Activated naive CD4-positive, alpha-beta T cell treated with anti-CD3 and anti-CD28 coated beads, Interleukin-2, amount 50 U/mL, for 72 hours (primary cell): ENCODE measurements at places on chromosomes 5 and 9. TPM values are rescaled to one million over a fixed set of nuclear protein-coding genes. Genes with fewer than 3 reads are reported as not detected.

Gene CAMK2A
- not detected for total RNA-seq

Gene CDH9
- total RNA-seq = not detected

Gene TAF1L
- not detected for total RNA-seq

Gene GMCL2
- not detected for total RNA-seq

Gene CKMT2
- total RNA-seq = 0.51 TPM

Gene FRRS1L
- not detected for total RNA-seq

Gene IL13
- total RNA-seq = 0.98 TPM

Gene PRRC1
- 42.5 TPM for total RNA-seq

Gene KCNMB1
- not detected for total RNA-seq

DNA sequence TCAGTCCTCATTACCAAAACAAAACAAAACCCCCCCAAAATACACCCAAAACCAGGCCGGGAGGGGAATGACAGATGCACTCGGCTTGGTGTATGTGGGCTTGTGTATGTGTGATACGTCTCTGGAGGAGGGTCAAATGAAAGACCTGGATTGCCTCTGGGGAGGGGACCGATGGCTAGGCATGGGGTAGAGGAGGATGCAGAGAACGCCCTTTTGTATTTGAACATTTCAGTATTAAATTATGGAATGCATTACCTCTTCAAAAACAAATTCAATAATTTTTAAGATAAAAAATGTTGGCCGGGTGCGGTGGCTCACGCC lies 61.4 kb downstream of the LMX1B start:
- DNase-seq = no peak

DNA sequence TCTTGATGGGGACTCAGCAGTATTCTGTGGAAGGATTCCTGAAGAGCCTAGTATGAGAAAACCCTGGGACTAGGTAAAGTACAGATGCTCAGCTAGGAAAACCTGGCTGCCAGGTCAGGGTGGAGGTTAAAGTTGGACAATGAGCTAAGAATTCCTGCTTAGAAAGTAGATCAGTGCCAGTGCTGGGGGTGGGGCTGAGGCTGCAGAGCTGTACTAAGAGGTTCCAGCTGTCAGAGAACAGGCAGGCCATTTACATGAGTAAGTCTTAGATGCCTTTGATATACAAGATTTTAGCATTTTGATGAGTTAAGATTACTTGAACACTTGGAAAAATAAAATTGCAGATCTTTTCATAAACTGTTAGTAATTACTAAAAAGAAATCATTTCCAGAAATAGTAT lies 332.3 kb upstream of the NUDT12 start:
- no peak for DNase-seq

DNA sequence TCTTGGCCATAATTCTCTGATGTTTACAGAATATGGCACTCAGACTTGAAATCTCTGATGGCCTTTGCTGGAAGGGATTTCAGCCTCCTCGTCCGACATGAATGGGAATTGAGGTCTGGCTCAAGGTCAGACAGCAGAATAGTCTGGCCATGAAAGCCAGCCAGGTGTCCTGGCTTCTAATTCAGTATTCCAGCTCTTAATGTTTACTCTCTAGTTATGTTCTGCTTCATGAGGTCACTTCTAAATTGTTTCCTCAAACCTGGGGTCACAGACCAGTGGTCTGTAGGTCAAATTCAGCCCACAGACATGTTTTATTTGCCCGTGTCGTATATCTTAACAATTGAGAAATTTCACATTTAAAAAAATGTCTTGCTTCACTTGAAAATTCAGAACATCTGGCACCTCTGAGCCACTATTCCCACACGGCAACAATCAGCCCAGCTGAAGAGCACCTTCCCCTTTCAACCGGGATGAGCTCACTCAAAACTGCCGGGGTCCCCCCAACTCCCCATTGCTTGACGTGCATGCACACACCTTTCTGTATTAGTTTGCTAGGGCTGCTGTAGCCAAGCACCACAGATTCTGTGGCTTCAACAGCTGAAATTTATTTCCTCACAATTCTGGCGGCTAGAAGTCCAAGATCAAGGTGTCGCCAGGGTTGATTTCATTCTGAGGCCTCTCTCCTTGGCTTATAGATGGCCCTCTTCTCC lies 243.5 kb downstream of the ENC1 start:
- DNase-seq = no peak

- DNase-seq = no peak
Observed at GRCh38 chr5:7811715-7812114, 39.2 kb downstream of the CFAP90 start.

GRCh38 chr5:102955488-102955887 lies 164.4 kb downstream of the GIN1 start:
- no peak for DNase-seq

GRCh38 chr5:54273715-54274114 lies 36.7 kb downstream of the ARL15 start:
- DNase-seq = no peak

- no peak for DNase-seq
Observed at GRCh38 chr5:73587923-73588322, 22.4 kb downstream of the UTP15 start.

- no peak for DNase-seq
Observed at GRCh38 chr9:88280816-88281382, 107.3 kb upstream of the SPIN1 start.

- no peak for DNase-seq
Observed at GRCh38 chr5:92544596-92544995, 1036.4 kb downstream of the NR2F1-AS1 start.

DNA sequence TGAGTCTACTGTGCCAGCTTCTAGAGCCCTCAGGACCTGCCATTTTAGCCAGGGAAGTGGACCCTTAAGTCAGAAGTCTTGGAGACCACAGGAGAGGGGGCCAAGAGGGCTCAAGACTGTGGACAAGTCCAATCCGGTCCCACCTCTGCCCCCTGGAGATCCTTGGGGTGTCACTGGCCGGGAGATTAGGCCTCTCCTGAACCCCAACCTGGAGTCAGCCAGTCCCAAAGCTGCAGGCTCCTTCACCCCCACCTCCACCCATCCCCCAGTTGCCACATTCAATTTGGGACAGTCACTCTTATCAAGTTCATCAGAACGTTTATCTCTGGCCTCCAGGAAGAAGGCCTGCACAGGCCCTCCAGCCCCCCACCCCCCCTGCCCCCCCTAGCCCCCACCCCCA lies 290 bp downstream of the SLC23A1 start:
- no peak for DNase-seq

- no peak for DNase-seq
Observed at GRCh38 chr5:102523541-102524175, 24.9 kb upstream of the SLCO6A1 start.

- DNase-seq = no peak
Observed at GRCh38 chr9:81032831-81033230, 656.5 kb downstream of the TLE1 start.

GRCh38 chr5:135208555-135208902 lies 174.5 kb upstream of the PITX1 start:
- DNase-seq = no peak

GRCh38 chr5:34831303-34831702 lies 7.7 kb upstream of the TTC23L start:
- no peak for DNase-seq

- DNase-seq = no peak
Observed at GRCh38 chr5:179610903-179611265, 12.6 kb downstream of the HNRNPH1 start.

DNA sequence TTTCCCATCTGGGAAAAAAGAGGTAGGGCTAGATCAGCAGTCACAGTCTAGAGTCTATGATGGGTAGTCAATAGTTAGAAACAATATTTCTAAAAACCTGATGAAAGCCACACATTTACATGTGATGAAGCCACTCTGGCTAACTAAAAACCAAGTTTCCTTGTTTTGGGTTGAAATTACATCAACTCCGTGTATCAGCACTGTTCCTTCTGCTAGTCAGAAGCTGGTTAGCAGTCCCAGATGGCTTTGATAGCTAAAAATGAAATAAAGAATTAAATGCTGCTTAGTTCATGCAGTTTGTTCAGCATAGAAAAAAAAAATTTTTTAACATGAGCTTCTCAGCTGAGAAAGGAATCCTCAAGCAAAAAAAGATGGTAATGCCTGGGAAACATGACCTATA lies 136.7 kb downstream of the FAM114A2 start:
- no peak for DNase-seq

DNA sequence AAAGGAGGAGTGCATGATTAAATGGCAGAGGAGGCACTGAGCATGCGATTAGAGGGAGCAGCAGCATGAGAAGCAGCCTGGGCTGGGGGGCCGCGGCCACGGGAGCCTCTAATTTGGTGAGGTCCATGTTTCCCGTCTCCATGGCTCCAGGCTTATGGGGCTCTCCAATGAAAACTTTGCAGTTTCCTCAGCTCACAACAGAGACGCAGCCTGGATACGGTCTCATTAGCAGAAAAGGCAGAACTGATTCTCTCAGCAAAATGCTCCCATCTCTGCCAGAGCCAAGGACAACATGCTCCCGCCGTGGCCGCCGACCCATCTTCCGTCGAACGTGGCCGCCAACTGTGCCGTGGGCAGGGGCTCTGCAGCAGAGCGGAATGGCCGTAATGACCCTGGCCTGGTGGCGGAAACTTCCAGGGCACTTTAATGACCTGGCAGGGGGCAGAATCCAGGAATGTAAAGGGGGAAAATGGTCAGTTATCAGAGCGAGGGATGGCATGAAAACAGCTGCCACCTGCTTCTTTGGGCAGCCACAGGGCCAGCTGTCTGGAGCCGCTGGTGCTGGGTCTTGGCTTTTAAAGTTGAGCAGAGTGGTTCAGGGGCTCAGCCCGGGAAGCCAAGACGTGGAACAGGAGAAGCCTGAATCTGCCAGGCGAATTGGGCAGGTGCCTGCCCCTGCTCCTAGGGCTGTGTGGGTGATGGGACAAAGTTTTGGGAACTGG lies 76.5 kb downstream of the COL5A1 start:
- no peak for DNase-seq

- no peak for DNase-seq
Observed at GRCh38 chr5:179431221-179431824, 86.1 kb upstream of the ADAMTS2 start.

DNA sequence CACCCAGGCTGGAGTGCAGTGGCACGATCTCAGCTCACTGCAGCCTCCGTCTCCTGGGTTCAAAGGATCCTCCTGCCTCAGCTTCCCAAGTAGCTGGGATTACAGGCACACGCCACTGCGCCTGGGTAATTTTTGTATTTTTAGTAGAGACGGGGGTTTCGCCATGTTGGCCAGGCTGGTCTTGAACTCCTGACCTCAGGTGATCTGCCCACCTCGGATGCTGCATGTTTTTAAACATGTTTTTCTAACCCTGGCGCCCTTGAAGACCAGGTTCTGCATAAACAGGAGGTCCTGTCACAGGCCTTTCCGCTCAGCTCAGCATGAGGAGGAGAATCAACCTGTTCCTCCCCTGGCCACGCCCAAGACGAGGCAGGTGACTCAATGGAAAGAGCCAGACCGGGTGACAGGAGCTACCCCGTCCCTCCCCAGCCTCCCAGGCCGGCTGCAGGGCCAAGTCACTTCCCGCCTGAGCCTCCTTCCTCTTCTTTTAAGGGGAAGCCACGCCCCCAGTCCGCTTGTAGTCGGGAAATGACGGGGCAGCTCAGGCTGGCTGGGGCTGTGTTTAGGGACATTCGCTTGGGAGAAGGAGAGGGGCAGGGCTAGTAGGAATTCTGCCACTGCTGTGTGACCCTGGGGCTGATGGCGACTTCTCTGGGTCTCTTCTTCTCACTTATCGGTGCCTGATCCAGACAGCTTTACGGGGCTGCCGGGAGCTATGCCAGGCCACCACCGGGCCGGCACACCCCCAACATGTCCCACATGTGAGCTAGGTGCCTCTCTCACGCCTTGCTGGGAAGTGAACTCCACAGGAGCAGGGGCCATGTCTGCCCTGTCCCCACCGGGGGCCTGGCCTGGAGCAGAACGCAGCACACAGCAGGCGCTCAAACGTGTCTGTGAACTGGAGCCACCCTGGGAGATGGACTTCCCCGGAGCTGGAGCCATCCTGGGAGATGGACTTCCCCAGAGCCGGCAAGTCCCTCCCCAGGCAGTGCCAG lies 6.1 kb downstream of the NOTCH1 start:
- peak; percentile 96 for DNase-seq

DNA sequence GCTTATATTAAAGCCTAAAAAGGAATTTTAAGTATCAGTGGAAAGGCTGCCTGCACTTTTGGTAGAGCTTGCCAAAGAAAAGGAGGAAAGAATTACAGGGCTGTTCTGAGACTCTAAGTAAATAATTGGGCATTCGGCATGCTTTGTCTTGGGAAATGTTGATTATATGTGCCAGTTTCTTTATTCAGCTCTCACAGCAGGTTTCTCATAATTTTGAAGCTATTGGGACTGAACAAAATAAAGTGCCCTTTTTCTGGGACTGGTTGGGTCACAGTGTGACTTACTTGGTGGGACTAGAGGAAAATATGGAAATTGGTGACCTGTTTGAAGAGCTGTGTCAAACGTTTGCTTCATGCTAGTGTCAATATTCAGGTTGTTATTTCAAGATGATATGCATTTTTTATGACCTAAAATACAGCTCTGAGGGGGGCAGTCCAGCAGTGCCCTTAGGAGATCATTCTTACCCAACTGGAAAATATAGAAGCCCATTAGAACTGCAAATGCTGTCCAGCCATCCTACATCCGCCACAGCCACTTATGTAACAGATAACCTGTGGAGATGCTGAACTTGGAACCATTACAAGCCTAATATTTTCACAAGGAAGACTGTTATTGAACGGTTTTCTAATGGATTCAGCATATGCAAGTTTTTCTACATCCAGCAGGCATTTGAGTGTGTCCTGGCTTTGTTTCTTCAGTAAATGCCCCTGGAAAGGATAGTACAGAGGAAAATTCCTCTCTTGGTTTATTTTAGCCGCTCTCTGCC lies 122.4 kb downstream of the SNCAIP start:
- no peak for DNase-seq

DNA sequence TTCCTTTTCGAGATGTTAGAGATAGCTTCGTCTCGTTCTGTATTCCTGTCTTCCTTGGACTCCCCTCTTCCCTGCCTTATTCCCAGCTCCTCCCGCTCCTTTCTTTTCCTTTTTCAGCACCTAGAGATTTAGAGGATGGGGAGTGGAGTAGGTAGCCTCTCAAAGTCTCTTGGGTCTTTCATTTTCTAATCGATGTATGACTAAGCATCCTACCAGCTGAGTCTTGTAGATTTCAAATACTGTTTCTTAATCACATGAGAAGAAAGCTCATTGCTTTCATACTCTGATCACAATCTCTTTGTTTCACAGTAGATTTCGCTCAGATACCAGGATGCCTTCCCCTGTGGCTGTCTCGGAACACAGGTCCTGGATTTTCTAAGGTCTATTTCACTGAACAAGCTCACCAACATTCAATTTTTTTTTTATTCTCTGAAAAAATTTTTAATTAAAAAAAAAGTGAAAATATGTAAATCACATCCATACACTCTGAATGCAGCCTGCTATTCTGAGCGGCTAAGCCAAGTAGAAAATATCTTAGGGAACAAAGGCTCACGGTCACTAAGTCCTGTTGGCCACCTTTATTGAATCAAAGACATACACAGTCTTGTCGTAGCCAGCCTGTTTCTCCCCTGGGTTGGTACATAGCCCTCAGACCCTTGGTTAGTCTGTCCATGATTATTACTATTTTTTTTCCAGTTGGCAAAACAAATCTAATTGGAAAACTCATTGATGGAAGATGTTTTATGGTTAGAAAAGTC lies 413.8 kb downstream of the KDM4C start:
- DNase-seq = no peak

DNA sequence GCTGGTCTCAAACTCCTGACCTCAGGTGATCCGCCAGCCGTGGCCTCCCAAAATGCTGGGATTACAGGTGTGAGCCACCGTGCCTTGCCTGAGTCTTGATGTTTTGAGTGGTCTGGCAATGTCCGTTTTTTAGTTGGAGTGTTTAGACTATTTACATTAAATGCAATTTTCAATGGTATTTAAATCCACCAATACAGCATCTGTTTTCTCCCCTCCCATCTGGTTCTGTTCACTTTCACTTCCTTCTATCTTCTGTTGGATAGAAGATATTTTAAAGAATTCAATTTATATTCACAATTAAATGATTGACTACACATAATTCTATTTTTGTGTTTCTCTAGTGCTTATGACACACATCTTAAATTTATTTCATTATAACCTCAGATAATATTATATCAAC lies 26.0 kb upstream of the PCAT7 start:
- DNase-seq = no peak
